NCI-H1930 (cell line): ENCODE measurements at places on chromosomes 16 and 17.

DNA sequence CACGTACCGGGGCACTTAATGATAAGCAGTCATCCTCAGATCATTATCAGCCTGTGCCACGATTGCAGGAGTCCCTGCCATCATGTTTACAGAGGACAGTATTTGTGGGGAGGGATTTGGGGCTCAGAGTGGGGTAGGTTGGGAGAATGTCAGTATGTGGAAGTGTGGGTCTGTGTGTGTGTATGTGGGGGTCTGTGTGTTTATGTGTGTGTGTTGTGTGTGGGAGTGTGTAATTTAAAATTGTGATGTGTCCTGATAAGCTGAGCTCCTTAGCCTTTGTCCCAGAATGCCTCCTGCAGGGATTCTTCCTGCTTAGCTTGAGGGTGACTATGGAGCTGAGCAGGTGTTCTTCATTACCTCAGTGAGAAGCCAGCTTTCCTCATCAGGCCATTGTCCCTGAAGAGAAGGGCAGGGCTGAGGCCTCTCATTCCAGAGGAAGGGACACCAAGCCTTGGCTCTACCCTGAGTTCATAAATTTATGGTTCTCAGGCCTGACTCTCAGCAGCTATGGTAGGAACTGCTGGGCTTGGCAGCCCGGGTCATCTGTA is 13.5 kb upstream of the EFCAB13 start:
- no peak for DNase-seq

- DNase-seq, result no peak
These were observed 9.1 kb upstream of the ANKFN1 start for GRCh38 chr17:56144223-56144622.

DNA sequence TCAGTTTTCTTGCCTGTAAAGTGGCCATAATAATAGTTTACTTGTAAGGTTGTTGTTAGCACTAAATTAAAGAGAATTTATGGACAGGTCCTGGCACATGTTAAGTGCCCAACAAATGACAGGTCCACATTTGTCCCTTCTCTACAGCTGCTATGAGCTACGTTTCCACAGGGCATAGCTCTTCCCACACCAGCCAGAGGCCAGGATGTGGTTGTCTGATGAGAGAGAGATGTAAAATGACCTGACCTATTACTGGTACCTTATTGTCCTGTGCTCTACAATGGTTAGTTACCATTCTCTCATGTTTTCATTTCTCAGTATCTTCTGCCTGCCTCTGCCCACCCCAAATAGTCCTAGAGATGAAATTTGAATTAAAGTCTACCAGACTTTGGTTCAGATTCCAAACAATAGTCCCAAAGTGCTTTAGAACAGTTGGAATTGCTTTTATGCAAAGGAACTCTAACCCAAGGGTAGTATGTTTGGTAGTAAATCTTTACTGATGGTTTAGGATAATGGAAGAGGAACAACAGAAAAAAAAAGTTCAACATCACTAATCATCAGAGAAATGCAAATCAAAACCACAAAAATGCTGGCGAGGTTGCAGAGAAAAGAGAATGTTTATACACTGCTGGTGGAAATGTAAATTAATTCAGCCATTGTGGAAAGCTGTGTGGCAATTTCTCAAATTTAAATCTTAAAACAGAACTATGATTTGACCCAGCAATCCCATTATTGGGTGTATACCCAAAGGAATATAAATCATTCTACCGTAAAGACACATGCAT is 57.1 kb upstream of the ANKFN1 start:
- DNase-seq, result no peak

- DNase-seq, result no peak
These were observed 20.5 kb upstream of the EMP2 start for GRCh38 chr16:10600782-10601443.

- DNase-seq, result no peak
These were observed 22.1 kb upstream of the PITPNM3 start for GRCh38 chr17:6578491-6578890.

GRCh38 chr17:75927286-75927922 is 13.4 kb downstream of the FBF1 start:
- DNase-seq, result peak; percentile 33

GRCh38 chr16:88560714-88561484 is 9.3 kb upstream of the ZC3H18 start:
- no peak for DNase-seq

DNA sequence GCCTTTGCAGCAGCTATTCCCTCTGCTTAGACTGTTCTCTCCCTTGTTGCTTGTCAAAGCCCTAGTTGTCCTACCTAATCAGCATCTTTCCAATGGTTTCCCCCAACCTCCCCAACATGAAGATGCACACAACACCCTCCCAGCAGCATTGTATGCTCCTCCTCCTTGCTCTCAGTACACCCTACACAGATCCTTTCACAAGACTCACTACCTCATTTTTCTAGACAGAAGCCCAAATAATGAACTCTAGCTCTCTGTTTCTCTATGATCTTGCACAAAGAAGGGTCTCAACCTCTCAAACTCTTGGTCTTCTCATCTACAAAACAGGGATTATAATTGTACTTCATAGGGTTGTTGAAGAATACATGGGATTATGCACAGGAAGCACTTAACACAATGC is 19.4 kb downstream of the PSME3IP1 start:
- no peak for DNase-seq

- no peak for DNase-seq
These were observed 85.8 kb downstream of the HIC1 start for GRCh38 chr17:2140683-2141082.

GRCh38 chr16:69396187-69397061 is 10.6 kb upstream of the TERF2 start:
- DNase-seq, result peak; percentile 54

GRCh38 chr17:11490171-11490755 is 108.0 kb upstream of the DNAH9 start:
- DNase-seq, result no peak

DNA sequence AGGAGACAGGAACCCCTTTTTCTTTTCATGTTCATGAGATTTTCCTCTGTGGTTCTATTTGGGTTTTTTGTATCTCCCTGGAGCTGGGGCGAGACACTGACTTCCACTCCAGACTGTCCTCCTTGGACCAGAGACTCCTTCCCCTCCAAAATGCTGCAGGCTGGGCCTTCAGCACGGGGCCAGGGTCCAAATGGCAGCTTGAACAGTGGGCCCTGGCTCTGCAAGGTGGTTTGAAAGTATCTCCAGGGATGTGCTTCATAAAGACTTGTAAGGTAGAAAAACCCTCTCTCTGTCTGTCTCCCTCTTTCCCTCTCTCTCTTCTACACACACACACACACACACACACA is 236.1 kb downstream of the ZNF423 start:
- DNase-seq, result no peak

DNA sequence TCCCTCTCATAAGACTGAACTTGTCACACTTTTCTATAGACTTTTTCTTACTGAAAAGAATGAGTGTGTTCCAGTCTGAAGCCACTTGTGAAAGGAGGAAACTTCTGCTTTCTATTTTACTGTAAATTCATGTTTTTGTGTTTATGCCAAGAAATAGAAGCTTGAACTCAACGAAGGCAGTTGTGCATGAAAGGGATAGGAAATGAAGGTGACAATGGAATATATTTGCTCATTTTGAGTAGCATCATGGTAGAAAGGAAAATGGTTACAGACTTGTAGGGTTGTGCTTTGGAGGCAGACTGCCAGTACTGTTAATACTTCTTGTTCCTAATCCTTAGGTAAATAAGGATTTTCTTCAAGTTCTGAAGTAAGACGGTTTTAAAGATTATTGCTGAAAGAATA is 8.1 kb downstream of the CLTC start:
- DNase-seq, result no peak

- DNase-seq, result no peak
These were observed 2.9 kb downstream of the HEXIM1 start for GRCh38 chr17:45150911-45151809.
